ENCODE measurements at places on chromosomes 7 and 10.

GRCh38 chr10:34523017-34523767 lies 291.9 kb downstream of the PARD3 start:
- DNase-seq = no peak

- no peak for DNase-seq
Observed at GRCh38 chr10:75957314-75958120, 526.1 kb downstream of the LRMDA start.

DNA sequence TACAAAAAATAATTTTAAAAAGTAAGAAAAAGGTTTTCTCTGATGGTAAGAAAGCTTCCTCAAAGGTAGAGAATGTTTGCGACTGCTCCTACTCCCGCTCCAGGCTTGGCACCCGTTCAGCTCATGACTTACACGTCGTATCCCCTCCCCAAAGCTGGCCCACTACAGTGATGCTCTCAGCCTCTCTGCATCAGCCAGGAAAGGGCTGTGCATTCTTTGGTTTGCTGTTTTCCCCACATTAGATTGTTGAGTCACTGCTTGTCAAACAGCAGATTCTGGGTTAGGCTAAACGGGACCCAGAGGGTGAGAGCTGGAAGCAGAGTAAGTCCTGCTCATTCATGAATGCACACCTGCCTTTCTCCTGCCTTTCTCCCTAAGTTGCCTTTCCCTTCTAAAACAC lies 54.7 kb upstream of the NMT2 start:
- DNase-seq = peak; percentile 97

GRCh38 chr7:120274482-120274881 lies 1.5 kb downstream of the KCND2 start:
- no peak for DNase-seq

DNA sequence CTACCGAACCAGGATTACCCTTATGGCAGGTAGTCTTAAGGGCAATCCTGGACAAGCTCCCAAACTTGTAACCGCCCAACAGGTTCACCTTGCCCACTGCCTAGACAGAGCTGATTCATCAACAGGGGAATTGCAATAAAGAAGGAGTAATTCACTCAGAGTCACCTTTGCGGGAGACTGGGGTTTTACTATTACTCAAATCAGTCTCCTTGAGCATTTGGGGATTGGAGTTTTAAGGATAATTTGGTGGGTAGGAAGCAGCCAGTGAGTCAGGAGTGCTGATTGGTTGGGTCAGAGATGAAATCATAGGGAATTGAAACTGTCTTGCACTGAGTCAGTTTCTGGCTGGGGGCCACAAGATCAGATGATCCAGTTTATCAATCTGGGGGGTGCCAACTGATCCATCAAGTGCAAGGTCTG lies 25.3 kb downstream of the HK1 start:
- peak; percentile 34 for DNase-seq

DNA sequence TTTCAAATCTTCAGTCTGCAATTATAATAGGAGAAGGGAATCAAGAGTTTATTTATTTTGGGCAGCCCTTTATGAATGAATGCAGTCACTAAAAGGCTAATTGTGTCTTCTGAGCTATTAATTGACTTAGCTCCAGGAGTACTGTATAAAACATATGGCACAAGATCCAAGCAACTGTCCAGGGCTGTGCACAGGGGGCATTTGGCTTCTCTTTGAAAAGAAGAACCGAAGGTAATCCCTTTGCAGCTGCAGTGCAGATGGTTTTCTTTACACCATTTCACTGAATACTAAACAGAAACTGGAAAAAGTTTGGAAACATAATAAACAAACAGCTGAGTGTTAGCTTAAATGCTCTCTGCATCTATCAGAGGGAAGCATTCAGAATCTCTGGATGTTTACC lies 282.6 kb upstream of the LRRN3 start:
- no peak for DNase-seq

GRCh38 chr10:61682323-61682722 lies 19.6 kb downstream of the CABCOCO1 start:
- DNase-seq = no peak

GRCh38 chr7:96855139-96855538 lies 145.5 kb upstream of the SEM1 start:
- DNase-seq = no peak

- no peak for DNase-seq
Observed at GRCh38 chr10:125881192-125881591, at the start of gene DHX32. TSS of gene DHX32 (minus strand) at chr10:125881292. CDS start at chr10:125880824, 468 bp downstream.

- no peak for DNase-seq
Observed at GRCh38 chr10:6669269-6669859, 89.3 kb upstream of the PRKCQ start.

DNA sequence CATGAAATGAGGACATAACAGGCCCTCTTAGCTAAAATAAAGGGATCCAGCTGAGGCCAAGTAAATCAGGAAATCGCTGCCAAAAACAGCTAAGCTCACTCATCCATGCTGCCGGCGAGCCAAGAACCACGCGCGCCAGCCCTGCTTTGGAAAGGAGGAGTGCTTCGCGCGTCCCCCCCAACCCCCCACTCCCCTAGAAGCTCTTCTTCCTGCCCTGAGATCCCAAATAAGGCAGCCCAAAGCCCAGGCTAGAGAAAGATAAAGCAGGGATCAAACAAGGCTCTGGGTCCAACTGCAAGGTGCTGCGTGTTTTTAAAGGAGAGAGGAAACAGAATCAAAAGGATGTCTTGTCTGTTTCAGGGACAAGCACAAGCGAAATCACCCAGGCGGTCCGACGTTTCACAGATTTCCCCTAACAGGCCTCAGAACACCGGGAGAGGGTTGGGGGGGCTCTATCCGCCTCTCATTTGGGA lies 168.3 kb upstream of the AUTS2 start:
- DNase-seq = no peak
